ENCODE measurements at places on chromosomes 1 and 21.

DNA sequence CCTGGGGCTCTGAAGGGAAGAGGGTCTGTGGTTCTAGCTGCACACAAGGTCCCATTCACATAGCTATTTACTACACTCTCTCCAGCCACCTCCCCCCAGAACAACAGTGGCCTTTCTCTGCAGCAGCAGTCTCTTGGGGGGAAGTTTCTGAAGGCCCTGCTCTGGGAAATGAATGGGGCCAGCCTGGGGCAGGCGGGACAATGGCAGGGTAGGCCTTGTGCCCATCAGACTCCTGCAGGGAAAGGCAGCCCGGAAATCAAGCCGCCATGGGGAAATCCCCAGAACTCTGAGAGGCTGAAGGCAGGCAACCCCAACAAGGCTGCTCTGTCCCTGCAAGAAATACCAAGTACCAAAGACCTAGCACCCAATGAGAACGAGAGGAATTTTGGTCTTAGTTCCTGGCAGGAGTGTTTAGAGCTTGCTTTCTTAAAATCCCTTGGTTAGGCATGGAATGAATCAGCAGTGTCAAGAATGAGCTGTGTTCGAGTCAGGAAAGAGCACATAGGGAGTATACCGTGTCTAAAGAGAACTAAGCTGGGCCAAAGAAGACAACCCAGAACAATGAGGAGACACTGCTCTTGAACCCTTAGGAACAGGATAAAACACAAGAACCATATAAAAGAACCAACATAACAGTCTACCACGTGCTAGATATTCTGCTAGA is 11.3 kb downstream of the ARHGEF11 start:
- DNase-seq: no peak

DNA sequence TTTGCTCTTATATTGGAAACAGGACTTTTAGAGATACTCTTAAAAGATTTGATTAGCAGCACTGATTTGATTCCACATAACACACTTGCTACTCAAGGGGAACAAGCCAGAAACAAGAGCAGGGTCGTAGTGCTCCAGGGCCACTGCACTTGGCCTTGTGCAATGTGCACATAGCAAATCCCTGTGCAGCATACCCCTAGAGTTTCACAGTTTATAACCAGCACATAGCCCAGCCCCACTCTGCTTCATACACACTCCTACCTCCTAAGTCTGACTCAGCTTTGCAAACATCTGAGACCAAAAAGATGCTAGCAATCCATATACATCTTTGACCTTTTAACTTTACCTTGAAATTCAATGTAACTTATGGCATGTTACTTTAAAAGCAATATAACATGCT is 157.6 kb downstream of the VAV3 start:
- no peak for DNase-seq

DNA sequence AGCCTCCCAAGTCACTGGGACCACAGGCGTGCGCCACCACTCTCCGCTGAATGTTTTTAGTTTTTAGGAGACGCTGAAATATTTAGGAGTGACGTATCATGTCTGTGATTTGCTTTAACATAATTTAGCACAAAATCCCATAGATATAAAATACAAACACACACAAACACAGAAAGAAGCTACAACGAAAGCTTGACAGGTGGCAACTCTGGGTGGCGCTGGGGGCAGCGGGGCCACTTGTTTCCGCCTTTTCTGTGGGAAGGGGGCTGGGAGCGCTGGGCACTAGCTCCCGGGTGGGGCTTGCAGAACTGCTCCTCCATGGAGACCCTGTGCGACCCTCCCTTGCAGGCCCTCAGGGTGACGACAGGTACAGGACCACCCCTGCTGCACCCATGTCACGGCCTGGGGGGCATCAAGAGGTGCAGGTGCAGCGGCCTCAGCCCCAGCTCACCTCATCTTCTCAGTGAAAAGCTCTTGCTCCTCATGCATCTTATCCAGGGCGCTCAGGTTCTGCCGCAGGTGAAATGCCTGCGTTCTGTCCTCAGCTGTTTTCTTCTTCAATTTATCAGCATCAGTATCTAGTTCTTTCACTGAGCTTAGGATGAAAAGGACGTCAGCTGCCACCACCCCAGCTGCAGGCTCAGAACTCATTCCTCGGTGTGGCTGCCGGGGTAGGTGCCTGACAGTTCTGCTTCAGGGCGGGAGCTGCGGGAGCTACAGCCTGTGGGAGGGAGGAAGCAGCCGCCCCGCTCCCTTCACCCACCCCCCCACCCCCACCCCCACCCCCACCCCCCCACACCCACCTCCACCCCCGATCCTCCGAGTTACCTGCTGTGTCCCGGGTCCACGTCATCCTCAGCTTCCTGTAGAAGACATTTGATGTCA is 15.3 kb downstream of the CFAP74 start:
- DNase-seq: no peak

DNA sequence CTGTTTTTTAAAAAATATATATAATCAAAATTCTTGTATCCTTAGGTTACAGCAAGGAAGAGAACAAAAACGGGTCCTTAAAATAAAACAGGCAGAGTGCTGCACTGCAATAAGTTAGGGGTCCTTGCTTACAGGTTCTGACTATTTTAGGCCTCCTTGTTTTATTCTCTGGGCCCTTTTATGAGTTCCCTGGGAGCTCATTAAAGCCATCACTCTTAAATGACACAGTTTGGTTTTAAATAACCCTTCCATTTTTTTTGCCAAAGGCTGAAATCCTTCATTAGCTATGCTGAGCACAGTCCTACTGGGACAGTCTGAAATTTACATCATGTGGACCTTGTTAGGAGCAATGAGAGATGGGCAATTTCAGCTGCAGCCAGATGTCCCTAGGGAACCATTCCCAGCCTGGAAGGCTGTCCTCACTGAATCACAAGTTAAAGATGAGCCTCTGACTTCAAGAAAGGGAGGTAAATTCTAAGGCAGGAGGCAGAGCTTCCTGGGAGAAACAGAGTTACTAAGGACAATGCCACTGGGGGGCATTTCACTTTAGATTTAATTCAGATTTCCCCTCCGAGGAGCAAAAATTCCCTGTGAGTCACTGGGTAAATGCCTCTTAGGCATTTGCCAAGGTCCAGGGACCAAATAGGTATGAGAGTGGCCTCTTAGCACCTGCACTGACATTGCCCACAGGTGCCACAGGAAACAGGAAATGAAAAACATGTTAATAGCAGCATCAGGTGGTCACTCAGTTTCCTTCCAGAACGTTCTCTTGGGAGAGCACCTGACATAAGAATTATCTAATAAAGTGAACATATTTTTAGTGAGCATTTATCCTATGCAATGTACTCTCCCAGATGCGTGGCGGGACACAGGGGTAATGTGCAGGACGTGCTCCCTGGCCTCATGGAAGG is 3.8 kb upstream of the MUL1 start:
- DNase-seq: no peak

GRCh38 chr1:223269006-223269405 is 95.0 kb downstream of the SUSD4 start:
- DNase-seq: no peak

DNA sequence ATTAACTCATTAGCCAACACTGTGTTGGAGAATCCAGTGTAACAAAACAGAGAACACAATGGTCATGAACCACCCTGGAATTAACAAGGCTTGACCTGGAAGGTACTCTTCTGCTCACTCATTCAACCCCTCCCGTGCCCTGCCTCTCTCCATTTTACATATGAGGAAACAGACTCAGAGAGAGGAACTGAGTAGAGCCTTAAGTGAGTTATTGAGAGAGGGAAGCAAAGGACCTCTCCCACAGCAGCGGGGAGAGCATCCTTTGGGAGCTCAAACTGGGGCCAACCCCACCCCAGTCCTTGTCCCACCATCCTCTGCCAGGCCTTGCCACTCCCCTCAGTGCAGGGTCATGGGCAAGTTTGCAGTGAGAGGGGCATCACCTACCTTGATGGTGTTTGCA is 1.4 kb downstream of the S100A12 start:
- no peak for DNase-seq

DNA sequence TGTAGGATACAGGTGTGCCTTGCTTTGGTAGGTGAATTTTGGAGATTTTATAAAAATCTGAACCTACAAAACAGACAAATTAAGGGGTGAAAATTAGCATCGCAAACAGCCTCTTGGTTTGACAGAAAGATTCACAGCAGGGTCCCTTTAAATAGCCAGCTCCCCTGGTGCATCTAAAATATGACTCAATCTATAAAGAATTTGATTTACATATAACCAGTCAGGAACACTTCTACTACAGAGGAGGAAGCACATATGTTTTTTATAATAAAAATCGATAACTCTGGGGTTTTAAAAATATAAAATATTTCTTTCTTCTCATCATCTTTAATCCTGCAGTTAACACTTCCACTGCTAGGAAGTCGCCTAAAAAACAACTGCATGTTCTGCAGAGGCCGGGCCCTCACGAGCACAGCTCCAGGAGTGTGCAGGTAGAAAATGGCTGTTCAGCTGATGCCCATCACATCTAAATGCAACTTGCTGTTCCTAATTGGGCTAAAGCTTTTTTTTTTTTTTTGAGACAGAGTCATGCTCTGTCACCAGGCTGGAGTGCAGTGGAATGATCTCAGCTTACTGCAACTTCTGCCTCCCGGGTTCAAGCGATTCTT is 203.4 kb downstream of the HS2ST1 start:
- no peak for DNase-seq

DNA sequence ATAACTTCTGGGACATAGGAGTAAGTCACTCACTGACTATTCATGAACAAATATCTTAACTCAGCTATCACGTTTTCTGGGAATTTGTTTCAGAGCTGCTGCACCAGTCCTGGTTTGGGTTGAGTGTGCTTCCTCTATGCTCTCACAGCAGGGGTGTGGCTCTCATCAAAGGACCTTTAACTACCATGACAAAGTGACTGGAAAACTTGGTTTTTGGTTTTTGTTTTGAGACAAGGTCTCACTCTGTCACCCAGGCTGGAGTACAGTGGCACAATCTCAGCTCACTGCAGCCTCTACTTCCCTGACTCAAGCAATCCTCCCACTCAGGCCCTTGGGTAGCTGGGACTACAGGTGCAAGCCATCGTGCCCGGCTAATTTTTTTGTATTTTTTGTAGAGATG is 4.1 kb downstream of the ILDR2 start:
- no peak for DNase-seq

Data from lung (tissue), 17 donors.